Osteoblast (primary cell): ENCODE measurements at places on chromosomes 6 and 20. TPM values are rescaled to one million over a fixed set of nuclear protein-coding genes. Genes with fewer than 3 reads are reported as not detected.

RBM24 gene
- total RNA-seq: 0.59 and 1.4 TPM in 2 replicates

MYLK2 gene
- under 0.01 and 0.36 TPM in 2 replicates for total RNA-seq

TMEM181 gene
- 43.3 and 43.8 TPM in 2 replicates for total RNA-seq

OR2B6 gene
- not detected in 2 replicates for total RNA-seq

JAG1 gene
- total RNA-seq: 49.2 and 60.1 TPM in 2 replicates

GSTA2 gene
- not detected in 2 replicates for total RNA-seq

CRISP2 gene
- total RNA-seq: not detected in 2 replicates

MEI4 gene
- total RNA-seq: not detected in 2 replicates

APOBEC2 gene
- total RNA-seq: not detected in 2 replicates

TAB2 gene
- 28.2 and 34.8 TPM in 2 replicates for total RNA-seq

EFCAB8 gene
- 1.4 TPM in 1 of 2 replicates, not detected in the other for total RNA-seq
